Ovary (tissue), 10 donors: ENCODE measurements at places on chromosomes 11 and 22.
A peak's percentile ranks its signal among the peaks of the same experiment; 100 is the strongest.

DNA sequence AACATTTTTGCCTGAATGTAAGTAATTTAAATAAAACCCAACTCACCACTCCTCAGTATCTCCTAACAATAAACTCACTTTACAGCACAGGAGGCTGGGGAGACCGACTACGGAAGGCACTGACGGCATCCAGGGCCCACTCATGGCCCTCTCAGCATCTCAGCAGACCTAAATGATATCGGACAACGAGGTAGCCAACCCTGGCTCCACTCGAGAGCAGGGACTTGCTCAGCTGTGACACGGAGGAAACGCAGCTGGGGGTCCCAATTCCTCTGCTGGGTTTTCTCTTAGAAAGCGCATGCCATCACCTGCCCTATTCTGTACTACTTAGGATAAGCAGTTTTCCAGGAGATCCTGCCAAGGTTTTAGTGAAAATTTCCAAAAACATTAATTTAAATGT is 109.1 kb upstream of the BID start:
- no peak overlapping the region for H3K27ac ChIP-seq
- no peak overlapping the region for H3K4me3 ChIP-seq
- H3K4me1 ChIP-seq = no peaks in the 10 kb centered on the region

DNA sequence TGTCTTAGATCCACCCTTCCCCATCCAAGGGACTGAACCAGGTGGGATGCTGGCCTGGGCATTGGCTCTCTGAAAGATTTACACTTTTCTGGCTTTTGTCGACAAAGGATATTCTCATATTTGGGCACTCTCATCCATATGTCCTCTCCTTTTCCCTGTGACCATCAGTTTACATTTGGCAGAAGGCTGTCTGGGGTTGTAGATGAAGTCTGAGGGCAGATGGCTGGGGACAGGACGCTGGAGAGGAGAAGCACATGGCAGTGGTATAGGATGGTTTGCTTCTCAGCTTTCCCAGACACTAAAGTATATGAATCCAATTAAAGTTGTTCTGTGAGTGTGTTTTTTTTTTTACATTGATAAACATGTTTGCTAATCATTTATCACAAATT is 757.5 kb downstream of the NTM start:
- DNase-seq = no peak
- H3K4me1 ChIP-seq = peaks cover 4% of the 10 kb centered on the region
- H3K4me3 ChIP-seq = no peak overlapping the region
- H3K36me3 ChIP-seq = no peaks in the 10 kb centered on the region
- no peaks in the 10 kb centered on the region for H3K27me3 ChIP-seq
- H3K27ac ChIP-seq = no peak overlapping the region

- no peaks in the 10 kb centered on the region for H3K36me3 ChIP-seq
- no peak overlapping the region for H3K4me3 ChIP-seq
- H3K27me3 ChIP-seq = no peaks in the 10 kb centered on the region
- H3K4me1 ChIP-seq = no peaks in the 10 kb centered on the region
- H3K27ac ChIP-seq = no peak overlapping the region
These were observed 6.5 kb downstream of the OR52M1 start for GRCh38 chr11:4551346-4551979.

DNA sequence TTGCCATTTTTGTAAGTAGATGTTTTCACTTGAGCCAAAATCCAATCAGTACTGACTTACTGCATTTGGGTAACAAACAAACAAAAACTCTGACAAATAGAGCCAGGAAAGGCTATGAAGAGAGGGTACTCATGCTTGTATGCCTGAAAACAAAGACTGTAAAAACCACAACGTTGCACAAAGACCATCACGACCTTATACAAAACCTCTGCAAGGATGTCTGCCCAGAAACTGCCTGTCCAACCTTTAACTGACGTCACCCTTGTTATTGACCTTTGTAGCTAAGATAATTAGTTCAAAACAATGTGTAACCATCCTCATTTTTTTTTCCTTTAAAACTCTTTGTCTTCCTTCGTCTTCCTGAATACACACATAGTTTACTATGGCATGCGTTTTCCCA is 804 bp upstream of the CREBZF start:
- no peak overlapping the region for H3K4me3 ChIP-seq
- peaks cover 2% of the 10 kb centered on the region for H3K4me1 ChIP-seq
- H3K36me3 ChIP-seq = no peaks in the 10 kb centered on the region

DNA sequence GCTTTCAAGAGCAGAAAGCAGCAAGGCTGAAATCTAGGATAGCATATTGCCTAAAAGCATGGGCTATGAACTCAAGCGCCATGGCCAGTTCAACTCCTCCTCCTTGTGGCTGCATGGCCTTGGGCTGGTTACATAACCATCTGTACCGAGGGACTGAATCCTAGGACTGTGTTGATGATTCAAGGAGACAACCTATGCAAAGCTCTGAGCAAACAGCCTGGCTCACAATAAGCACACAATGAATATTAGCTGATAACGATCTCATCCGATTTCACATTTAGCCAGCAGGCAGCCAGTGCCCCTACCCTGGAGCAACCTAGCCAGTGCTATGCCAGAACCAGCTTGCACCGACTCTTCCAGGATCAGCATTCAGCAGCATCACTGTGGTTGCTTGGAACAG is 698.4 kb downstream of the TBC1D22A start:
- H3K27me3 ChIP-seq = no peaks in the 10 kb centered on the region
- no peak overlapping the region for H3K4me3 ChIP-seq
- H3K4me1 ChIP-seq = no peaks in the 10 kb centered on the region
- no peak for DNase-seq

- H3K4me1 ChIP-seq = no peaks in the 10 kb centered on the region
- H3K4me3 ChIP-seq = no peak overlapping the region
- no peak for DNase-seq
- no peaks in the 10 kb centered on the region for H3K36me3 ChIP-seq
These were observed 27.5 kb upstream of the KRTAP5-7 start for GRCh38 chr11:71499546-71499945.

DNA sequence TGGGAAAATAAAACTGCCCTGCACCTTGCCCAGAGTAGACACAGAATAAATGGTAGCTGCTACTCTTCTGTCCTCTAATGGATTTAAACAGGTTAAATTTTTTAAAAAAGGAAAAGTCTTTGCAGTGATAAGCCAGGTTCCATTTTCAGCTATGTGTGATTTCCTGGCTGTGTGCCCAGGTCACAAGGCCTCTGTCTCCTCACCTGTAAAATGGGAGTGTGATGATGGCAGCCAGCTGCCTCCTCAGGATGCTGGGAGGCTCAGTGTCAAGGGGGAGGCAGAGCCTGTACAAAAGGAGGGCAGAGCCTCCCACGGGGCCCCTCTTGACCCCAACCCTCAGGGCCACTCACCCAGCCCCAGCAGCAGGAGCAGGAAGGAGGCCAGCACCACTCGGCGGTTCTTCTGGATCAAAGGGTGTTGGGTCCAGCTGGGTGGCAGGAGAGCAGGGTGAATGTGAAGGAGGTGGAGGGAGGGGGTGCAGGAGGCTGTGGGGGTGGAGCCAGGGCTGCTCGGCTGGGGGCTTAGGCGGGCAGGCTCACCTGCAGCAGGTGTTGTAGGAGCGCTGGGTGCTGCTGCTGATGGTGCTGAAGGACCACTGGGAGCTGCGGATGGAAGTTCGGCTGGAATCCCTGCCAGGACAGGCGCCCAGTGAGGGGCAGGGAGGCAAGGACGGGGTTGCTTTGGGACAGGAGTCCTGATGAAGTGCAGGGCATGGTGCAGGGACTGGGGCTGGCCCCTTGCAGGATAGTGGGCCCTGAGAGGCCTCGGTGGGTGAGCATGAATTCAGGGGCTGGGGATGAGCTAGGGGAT is 1.9 kb downstream of the TMEM134 start:
- H3K4me3 ChIP-seq = no peak overlapping the region
- no peaks in the 10 kb centered on the region for H3K27me3 ChIP-seq
- H3K36me3 ChIP-seq = no peaks in the 10 kb centered on the region
- no peak overlapping the region for H3K27ac ChIP-seq
- peak; percentile 22 for DNase-seq

DNA sequence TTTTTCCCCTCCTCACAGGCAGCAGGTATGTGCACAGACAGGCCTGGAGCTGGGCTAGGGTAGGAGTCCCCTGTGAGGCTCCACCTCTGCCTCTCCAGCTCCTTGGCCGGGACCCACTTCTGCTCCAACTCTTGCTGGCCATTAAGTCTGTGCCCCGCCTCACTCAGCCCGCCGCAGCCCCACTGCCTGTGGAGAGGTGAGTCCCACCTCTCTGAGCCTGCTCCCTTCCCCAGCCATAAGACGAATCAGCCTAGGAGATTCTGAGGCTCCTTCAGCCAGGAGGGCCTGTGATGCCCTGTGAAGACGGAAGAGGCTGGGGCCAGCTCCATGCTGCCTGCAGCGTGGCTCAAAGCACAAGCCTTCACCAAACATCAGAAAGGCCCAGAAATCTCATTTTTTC is 23.0 kb downstream of the TSKU start:
- no peak for DNase-seq
- H3K36me3 ChIP-seq = no peaks in the 10 kb centered on the region
- no peaks in the 10 kb centered on the region for H3K27me3 ChIP-seq
- H3K4me3 ChIP-seq = no peak overlapping the region
- peaks cover 10% of the 10 kb centered on the region for H3K4me1 ChIP-seq
- no peak overlapping the region for H3K27ac ChIP-seq
